Left lung (tissue), 14 donors: ENCODE measurements at places on chromosomes 11 and 22.

DNA sequence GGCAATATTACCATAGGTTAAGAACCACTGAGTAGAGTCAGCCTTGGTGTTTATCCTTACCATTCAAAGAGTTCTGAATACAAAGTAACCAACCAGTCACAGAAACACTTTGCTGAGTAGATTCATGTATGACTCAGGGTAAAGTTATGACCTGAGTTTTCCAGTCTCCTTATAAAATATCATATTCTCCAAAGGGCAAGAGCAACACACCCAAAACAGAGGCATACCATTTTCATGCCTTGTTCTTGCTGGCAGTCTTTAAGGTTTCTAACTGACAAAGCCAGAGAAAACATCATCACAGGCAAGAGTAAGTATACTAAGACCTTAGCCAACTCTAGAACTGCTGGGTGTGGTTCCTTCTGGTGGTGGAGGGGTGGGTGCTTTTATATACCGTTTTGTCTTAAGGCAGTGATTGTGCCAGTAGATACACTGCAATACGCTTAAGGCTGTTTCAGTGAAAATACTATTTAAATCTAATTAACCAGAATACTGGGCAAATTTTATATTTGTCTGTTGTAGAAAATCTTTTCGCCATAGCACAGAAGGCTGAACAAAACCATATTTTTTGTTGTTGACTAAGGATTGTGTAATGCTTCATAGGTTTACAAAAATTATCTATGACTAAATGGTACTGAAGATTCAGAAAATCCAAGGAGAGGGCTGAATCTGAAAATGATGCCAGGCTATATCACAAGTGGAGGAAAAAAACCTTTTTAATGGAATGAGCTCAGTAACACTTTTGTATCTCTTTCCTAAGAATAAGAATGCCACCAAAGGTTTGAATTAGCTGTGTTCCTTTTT lies 3.0 kb downstream of the ATL3 start:
- no peak for DNase-seq

GRCh38 chr11:47384498-47384897 lies 6.2 kb upstream of the SPI1 start:
- no peak for DNase-seq

GRCh38 chr11:7982582-7983119 lies 4.5 kb upstream of the EIF3F start:
- no peak for DNase-seq

DNA sequence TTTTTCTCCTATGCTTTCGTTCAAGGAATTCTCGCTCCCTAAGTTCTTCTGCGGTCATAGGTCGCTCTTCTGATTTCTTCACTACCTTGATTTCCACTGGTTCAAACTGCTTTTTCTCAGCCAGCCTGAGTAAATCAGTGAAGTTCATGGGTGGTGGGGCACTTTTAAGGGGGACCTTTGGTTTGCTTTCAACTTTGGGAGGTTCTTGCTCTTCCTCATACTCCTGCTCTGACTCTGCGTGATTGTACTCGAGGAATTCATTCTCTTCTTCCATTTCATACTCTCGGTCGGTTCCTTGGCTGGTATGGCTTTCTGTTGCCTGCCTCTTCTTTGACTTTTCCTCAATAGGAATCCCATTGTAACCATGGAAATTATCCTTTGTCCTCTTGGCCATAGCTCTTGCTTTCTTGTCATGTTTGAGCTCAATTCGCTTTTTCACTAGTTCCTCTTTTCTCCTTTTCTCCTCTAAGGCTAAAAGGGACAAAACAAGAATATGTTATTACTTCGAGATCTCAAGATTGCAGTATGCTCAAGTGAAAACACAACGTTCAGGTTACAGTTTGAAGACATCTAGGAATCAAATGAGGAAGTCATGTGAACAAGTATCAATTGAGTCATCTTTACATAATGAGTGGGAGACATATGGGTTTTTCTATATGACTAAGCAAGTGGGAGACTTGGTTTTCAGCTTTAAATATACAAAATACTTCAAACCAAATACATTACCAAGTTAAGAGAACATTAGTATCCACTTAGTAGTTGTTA lies 16.2 kb downstream of the MISFA start:
- no peak for DNase-seq

GRCh38 chr11:132249256-132249655 lies 878.8 kb downstream of the NTM start:
- no peak for DNase-seq

- DNase-seq: peak; percentile 96
Measured at GRCh38 chr22:46267431-46268279, at the start of gene TTC38. Gene TTC38 (plus strand): TSS chr22:46268008. CDS start chr22:46268040, 32 bp downstream.

DNA sequence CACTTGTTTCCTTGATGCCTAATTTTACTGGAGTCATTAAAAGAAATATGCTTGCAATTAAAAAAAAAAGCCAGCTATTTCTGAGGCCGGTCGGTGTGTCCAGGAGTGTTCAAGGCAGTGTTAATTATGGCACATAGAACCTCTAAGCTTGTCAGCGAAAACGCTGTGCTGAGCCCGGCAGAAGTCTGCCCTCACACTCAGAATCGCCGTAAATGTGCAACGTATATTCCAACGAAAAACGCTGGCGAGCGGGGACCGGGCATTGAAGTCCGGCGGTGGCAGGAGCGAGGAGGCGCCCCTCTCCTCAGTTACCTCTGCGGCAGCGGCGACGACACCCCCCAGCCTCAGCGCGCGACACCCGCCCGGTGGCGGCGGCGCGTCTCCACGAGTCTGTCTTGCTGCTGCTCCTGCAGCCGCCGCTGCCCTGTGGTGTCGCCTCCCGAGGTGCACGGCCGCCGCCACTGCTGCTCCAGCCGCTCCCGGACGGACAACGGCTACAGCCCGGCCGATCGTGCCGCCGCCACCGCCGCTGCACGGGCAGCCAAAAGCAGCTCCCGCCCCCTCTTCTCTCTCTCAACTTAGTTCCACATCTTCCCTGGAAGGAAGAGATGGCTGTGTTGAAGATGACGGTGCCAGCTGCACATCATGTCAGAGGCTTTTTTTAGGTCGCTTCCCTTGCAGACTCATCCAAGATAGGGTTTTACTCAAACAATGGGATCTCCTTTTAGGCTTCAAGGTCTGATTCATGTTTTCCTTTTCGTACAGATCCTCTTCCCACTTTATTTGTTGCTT lies 56.0 kb downstream of the JAM3 start:
- peak; percentile 81 for DNase-seq
